ENCODE measurements at places on chromosomes 7 and 10.

- no peak for DNase-seq
Observed at GRCh38 chr10:113648478-113648877, 15.4 kb downstream of the NRAP start.

- no peak for DNase-seq
Observed at GRCh38 chr10:3396116-3396515, 223.5 kb upstream of the PITRM1 start.

GRCh38 chr10:52526251-52526823 lies 212.3 kb downstream of the DKK1 start:
- no peak for DNase-seq

DNA sequence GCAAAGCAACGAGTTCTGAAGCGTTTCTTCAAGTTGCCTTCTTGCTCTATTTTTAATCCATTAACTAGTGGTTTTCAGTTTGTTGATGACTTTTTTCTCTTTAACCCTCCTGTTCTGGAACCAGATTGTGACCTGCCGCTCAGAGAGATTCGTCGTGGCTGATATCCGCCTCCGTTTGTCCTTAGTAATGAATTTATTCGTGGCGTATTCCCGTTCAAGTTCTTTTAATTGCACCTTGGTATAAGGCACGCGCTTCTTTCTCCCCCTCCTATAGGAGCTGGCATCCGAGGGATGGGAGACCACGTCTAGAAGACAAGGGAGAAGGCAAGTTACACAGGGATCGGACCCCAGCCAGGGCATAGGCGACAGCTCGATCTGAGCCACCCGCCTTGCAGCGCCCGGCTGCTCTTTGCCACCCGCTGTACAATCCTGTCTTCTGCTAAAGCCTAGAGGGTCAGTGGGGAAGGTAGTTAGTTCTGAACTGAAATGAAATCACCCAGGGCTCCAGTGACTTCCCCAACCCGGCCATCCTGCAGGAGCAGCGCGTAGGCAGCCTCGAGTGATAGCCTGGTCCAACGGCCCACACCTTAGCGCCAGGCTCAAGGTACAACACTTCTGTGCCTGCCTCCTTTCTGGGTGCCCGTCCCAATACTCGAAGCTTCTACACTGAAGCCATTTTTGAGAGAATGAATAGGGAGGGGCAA lies 1.6 kb downstream of the HOXA13 start:
- DNase-seq, result no peak

All from germinal center (tissue), 1 donor.